ENCODE measurements at places on chromosomes 11 and 22.

DNA sequence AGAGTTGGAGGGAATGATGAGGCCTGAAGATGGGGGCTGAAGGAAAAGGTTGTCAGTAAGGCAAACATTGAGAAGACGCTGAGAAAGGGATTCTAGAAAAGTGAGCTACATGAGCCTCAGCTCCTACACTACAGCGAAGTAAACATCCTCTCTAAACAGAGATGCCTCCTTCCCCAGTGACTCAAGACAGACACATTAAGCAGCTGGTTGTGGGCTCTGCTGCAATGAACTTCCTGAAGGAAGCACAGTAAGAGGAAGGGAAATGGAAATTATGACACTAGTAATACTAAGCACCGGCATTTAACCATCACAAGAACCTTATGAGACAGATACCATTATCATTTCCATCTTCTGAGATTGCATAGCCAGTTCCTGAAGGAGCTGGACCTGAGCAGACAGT is 190.5 kb downstream of the C11orf87 start:
- DNase-seq, result no peak

DNA sequence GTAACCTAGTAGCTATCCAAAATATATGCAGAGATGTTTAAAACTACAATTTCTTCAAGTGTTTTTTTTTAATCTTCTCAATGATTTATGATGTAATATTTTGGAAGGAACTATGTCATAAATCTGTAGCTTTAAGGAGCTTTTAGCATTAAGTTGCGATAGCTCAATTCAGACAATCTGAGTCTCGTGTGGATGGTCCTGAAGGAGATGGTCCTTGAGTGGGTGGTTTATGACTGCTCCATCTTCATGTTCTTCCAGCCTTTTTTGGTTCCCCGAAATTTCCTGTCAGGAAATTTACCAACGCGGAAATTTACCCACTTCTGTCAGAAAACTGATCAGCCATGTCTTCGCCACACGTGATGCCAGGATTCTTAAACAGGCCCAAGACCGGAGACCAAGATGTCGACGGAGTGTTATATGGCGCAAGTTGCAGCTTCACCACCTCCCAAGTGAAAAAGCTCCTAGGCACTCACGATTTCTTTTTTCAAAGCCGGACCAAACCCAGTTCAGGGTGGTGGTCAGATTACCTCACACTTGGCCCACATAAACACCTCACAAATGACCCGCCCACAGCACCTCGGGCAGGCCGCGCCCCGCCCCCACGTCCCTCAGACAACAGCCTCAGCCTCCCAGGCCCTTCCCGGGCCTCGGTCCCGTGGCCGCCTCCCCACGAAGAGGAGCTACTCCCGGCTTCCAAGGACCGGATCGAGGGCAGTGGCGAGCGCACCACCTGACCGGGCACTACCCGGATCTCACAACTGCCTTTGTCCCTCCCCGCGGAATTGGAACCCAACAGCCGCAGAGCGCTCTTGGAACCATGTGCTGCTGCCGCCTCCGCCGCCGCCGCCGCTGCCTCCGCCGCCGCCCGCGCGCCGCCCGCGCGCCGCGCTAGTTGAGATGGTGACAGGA is at the start of gene MORC2:
TSS of gene MORC2 (minus strand) at position 760 of the 909 bp plus-strand sequence. CDS start 885 bp downstream, outside the sequence.
- peak; percentile 1 for DNase-seq

DNA sequence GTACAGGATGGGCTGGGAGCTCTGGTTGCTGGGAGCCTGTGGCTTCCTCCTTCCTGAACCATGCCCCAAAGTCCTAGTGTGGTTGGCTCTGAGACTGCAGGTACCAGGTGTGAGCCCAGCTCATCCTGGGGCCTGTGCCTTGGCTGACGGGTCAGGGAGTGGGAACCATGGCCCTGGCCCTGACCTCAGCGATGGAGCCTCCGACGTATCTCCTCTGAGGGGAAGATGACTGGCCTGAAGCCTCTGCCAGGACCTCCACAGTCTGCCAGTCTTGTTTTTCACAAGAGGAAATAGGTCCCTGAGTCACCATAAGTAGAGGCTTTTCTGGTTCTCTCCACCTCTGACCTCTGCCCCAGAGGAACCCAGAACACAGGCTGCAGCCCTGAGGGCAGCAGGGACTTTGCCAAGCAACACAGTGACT is 3.4 kb downstream of the RCE1 start:
- DNase-seq, result no peak

GRCh38 chr11:72026090-72026489 is 27.4 kb downstream of the IL18BP start:
- no peak for DNase-seq

GRCh38 chr11:62105667-62106191 is 18.1 kb upstream of the INCENP start:
- DNase-seq, result no peak

GRCh38 chr11:126716456-126717083 is 284.0 kb downstream of the KIRREL3 start:
- no peak for DNase-seq

GRCh38 chr11:111336582-111337256 is 38.4 kb downstream of the POU2AF3 start:
- no peak for DNase-seq

GRCh38 chr11:132093536-132094259 is 723.3 kb downstream of the NTM start:
- no peak for DNase-seq

DNA sequence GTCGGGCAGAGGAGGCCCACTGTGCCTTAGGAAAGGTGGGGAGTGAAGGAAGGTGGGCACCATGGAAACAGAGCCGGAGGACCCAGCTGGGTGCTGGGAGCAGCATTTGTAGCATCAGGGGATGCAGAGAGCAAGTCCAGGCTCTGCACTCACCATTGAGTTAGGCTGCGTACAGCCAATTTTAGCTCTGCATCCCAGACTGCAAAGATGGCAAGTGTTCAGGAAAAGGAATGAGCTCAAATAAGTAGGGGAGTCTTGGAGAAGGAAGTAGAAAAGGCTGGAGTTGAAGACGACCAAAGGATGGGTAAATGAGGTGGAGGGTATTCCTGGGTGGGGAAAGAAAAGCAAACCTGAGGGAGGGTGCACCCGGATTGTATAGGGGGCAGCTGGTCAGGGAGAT is 31.6 kb upstream of the ETS1 start:
- no peak for DNase-seq

DNA sequence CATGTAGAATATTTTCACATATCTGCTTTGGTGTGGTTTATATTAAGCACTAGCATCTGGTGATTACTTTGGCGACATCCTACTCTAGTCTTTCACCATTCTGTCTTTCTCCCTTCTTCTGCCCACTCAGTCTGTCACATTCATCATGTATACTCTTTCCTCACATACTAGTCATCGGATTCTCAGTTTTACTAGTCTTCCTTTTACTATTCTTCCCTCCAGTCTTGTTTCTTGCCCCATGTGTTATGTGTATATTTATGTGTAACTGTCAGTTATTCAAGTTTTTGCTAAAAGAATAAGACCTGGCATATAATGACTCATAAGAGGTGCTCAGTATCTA is 4.6 kb upstream of the DIXDC1 start:
- no peak for DNase-seq

DNA sequence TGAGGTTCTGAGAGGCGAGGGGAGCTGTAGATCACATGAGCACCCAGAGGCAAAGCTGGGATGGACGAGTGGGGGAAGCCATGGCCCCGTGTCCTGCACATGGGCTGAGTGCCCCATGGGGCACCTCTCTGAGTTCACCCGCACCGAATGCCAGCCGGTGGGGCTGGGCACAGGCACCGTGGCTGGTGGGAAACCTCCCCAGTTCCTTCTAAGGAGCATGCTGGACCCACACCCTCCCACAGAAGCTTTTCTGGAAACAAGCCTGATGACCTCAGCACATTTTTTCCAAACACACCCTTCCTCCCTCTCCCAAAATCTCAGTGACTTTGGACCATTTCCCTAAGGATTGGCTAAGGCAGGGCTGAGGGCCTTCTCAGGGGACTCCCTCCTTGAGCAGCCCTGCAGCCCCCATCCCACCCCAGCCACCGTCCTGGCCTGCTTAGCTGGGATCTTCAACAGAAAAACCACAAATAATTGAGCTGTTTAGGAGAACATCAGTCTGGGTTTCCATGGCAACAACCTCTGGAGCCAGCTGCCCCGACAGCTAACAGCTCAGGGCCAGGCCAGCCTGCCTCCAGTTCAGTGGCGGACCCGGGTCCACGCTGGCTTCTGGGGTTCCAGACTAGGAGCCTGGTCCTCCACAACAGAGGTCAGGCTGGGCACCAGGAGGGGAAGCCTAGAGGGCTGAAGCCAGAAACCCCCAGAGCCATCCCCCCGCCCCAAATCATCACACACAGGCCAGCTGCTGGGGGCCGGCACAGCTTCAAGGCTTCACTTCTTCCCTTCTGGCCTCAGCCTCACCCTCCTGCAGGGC is 18.1 kb upstream of the LINC01488 start:
- DNase-seq, result no peak

DNA sequence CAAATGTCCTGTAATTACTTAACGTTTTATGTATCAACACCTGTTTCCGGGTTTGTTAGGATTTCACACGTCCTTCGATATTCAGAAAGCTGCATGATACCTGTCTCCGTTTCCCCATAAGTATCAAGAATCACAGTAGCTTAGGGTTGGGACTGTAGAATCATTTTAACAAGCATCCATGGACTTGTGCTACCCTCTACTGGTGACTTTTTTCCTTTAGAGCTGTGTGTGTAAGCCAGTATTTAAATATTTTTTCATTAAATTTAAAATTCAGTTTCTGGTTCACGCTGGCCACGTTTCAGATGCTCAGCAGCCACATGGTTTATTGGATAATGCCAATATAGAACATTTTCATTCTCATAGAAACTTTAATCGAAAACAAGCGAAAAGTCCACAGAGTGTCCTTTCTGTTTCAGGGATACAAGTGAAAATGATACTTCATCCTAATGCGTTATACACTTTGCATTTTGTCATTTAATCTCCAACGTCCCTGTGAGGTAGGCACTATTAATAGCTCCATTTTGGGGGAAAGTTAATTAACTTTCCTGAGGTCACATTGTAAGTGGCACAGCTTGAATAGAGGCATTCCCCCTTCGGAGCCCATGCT is 61.5 kb upstream of the SLC25A18 start:
- DNase-seq, result no peak

- DNase-seq, result no peak
These were observed 3.6 kb upstream of the MRPL23 start for GRCh38 chr11:1943576-1943975.

Measured in stimulated activated CD4-positive, alpha-beta T cell treated with anti-CD3 and anti-CD28 coated beads, TNF-alpha, amount 100 ng/mL, for 24 hours (primary cell).